ENCODE measurements at places on chromosomes 5 and 9.

DNA sequence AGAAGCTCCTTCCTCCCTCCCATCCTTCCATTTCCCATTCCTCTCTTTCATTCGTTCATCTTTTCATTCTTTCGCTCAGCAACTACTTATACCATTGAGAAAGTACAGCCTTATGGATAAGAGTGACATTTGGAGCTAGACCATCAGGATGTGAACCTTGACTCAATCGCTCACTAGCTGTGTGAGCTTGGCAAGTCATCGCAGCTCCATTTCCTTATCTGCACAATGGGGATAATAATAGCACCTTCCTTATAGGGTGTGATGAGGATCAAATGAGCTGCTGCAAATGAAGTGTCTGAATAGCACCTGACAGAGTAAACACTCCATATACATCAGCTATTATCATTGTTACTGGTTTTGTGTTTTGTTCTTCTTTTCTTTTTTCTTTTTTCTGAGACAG is 28.1 kb upstream of the SYNPO start:
- DNase-seq = no peak

DNA sequence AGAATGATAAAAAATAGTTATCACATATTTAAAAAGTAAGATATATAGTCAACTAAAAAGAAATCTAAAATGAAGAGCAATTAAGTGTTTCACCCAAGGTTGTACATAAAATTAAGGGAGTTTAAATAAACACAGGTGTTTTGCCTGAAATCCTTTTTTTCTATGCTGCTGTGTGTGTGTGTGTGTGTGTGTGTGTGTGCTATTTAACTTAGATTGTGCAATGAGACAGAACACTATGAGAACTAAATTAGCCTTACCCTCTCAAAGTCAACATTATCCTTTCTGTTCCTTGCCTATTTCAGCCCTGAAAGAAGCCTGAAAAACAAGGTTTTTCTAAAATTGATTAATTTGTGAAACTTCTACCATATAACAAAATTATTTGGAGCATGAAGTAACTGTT is 516.2 kb downstream of the ELAVL2 start:
- no peak for DNase-seq

DNA sequence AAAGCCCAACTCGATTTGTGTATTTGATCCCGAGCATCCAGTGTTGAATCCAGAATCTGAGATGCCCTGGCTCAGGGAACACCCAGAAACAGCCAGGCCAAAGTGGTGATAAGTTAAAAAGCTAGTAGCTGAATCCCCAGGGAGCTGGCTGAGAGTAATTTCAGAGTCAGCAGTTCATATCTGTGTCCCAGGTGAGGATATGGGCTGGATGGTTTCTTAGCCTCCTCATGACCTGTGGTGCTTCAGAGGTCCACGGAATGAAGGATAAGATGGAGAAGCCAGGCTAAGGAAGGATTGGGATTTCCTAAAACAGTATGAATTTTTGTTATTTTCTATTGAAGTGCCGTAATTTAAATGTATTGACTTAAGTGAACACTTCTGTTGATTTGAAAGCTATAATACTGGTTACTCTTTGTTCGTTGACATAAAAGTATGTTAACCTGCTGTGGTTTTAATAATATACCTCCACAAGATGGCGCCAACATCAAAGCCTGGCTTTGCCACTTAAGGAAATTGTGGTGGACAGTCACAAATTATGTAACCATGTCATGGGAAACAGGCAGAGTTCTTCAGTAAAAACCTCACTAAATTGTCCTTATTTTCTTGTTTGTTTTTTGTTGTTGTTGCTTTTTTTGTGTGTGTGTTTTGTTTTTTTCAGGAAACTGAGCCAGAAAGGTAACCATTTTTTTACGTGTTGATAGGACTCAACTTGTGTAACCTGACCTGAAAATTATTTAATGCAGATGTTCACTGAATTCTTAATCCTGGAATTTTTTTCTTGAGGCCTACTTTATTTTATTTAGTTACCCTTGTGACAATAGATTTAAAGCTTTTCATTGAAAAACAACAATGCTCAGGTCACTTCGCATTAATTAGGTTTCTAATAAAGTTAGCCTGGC is 11.4 kb downstream of the MTAP start:
- peak; percentile 96 for DNase-seq

DNA sequence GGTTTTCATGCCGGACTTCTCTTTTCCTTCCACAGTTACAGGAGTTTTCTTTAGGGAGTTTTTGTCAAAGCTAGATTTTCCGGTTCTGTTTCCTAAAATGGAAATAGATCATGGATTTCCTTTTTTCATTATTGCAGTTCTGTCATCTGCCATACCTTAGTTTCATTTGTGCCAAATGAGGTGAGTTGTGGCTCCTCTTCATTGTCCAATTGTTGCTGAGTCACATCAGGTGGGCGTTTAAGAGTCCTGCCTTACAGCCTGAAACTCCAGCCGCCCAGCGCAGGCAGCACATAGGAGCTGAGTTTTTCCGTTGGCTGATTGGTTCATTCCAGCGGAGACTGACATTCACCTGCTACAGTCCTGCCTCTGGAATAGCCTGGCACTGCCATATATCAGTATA is 14.1 kb downstream of the SLC25A25 start:
- no peak for DNase-seq

GRCh38 chr5:77957931-77958521 is 181.9 kb upstream of the TBCA start:
- DNase-seq = no peak

DNA sequence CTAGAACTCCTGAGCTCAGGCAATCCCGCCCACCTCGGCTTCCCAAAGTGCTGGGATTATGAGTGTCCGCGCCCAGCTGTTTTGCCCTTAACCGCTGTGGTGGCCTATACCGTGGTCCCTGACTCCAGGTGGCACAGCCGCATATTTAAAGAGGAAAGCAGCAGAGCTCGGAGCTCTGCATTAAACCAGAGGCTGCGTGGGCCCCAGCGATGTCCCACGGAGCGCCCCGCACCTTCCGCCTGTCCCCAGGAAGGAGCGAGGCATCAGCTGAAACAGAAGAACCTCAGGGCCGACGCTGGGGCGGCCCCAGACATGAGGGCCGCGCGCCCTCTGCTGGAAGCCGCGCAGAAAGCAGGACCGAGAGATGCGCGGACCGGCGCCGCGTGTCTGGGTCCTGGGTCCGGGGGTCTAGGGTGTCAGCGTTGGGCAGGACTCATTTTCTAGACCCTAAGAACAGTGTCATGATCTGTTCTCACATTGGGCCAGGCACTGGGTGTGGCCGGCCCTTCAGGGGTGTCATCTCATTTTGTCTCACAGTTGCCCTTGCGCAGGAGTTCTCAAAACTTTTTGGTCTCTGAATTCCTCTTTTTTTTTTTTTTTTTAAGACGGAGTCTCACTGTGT is 37.7 kb downstream of the LAMC3 start:
- peak; percentile 86 for DNase-seq

- peak; percentile 96 for DNase-seq
These were observed 38.4 kb downstream of the HRH2 start for GRCh38 chr5:175696139-175696854.
